8988T (cell line): ENCODE measurements at places on chromosomes 1 and 21.

GRCh38 chr1:86739648-86740509, 35.5 kb downstream of the SH3GLB1 start:
- DNase-seq: no peak

DNA sequence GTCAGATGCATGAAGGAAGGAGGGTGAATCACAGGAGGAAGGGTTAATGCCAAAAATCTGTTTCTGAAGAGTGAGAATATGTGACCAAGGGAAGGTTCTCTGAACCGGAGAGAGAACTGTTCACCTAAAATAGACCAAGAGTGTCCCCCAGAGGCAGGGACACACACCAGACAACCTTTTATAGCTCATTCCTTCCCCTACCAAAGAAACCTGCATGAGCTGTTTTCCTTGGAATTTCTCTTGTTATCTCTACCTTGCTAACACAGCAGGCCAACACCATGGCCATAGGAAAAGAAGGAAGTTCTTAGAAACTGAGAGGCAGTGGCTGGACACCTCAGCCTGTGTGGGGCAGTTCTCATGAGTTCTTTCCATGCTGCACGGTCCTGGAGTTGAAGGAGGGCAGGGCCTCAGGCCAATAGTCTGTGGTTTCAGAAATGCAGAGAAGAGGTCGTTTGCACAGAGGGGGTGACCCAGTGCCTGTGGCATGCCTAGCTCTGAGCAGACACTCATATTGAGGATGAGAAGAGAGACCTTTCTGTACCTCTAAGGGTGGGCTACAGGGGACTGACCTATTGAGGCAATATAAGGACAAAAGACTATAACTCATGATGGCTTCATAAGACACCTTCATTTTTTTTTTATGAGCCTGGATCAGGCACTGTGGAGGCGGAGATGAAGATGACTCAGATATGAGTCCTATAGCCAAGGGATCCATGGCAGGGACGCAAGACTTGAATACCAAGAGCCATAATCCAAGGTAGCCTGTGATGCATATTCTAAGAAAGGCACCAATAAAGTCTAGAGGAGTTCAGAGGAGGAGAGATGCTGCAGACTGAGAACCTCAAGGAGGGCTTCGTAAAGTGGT, 39.4 kb downstream of the IGFN1 start:
- no peak for DNase-seq

DNA sequence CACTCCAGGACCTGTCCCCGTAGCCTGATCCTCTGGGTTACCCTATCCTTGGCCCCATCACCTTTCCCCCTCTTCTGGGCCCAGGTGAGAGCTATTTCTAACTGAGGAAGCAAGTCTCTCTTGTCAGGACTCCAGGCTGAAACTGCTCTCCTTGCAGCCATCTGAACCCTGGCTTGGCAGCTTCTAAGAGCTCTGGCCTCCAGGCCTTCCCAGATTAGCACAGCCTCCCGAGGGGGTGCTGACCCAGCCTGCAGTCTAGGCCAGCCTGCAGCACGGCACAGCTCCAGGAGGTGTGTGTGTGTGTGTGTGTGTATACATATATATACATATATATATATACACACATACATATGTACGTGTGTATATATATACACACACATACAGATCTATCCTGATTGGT, 17.4 kb downstream of the CACNA1S start:
- DNase-seq: no peak

- DNase-seq: no peak
Measured at GRCh38 chr21:21929789-21930188, 931.6 kb downstream of the NCAM2 start.
